ENCODE measurements at places on chromosomes 7 and 10.

- DNase-seq, result no peak
These were observed 22.2 kb downstream of the SUGCT start for GRCh38 chr7:40156988-40157387.

- DNase-seq, result peak; percentile 7
These were observed 131.0 kb upstream of the C1GALT1 start for GRCh38 chr7:7051206-7051877.

- DNase-seq, result no peak
These were observed 253.1 kb downstream of the PRKG1 start for GRCh38 chr10:51327432-51327831.

- DNase-seq, result peak; percentile 88
These were observed 23.8 kb upstream of the IFIT2 start for GRCh38 chr10:89278034-89278535.

DNA sequence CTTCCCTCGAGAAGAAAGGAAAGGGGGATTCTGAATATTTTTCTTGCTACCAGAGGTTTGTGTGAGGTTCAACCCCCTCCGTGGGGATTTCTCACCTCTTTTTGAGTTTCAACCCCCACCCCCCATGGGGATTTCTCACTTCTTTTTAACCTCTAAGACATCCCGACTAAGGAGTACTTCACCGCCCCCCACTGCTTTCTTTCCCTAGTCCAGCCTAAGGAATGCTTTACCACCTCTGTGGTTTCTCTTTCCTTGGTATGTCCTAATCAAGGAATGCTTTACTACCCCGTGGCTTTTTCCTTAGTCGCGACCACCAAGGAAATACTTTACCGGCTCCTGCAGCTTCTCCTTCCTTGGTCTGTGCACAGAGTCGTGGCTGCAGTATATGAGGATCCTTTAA lies 149.4 kb downstream of the LYZL1 start:
- no peak for DNase-seq

- DNase-seq, result no peak
These were observed 73.4 kb downstream of the GOLGA7B start for GRCh38 chr10:97923057-97923456.

GRCh38 chr10:45053569-45054100 lies 52.9 kb downstream of the ZNF22 start:
- no peak for DNase-seq

DNA sequence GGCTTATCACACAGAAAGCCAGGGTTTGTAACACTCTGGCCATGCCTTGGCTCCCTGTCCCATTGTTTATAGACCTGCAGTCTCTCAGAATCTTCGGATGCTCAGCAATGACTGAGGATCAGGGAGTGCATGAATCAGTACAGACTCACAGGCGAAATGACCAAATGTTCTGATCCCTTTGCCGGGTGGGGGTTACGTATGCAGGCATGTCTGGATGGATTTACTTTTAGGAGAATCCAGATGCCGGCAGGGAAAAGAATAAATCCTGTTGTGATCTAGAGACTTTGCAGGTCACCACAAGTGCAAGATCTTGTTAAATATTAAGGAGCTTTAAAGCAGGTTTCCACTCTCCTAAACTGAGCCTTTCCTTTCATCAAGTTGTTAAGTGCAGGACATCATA lies 149.5 kb downstream of the SFMBT2 start:
- no peak for DNase-seq

DNA sequence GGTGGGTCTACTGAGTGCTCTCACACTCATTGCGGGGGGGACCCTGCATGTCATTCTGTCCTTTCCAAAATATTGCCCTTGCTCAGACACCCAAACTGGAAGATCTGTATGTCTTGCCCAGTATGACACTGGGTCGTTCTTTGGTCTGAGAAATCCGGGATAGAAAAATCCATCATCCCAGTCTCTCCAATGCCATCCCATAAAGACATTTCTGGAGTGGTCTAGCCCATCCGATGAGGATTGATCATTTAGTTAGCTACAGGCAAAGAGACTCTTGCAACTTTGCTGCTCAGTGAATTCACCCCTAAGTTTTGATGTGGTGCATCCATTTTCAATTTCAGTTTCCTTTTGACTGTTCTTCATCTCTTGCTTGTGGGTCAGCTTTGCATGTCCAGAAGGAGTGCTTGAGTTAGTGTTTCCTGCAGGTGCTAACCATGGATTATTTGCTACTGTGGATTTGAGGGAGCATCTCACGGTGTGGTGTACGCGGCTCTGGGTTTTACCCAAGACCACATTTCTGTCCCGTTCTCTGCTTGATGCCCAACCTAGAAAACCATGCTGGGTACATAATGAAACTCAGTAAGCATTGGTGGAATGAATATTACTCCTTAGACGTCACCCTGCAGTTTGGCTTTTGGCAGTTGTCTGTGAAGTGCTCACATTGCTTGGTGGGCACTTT lies 247.0 kb upstream of the MKI67 start:
- DNase-seq, result no peak

DNA sequence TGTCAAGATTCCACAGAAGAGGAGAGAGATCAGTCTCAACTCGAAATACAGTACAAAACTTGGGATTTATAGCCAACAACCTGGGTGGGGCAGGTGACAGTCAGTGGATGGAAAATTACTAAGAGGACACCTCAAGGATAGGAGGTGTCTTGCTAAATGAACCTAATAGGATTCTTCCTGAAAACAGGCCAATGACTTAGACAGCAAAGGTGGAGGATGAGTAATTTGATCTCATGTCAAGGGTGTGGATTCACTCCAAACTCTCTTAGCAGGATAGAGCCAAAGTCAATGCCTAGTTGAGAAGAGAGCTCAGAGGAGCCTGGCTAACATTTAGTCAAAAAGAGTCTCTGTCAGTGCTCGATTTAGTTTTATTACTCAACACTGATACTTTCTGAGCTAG lies 106.7 kb upstream of the INSYN2A start:
- no peak for DNase-seq

DNA sequence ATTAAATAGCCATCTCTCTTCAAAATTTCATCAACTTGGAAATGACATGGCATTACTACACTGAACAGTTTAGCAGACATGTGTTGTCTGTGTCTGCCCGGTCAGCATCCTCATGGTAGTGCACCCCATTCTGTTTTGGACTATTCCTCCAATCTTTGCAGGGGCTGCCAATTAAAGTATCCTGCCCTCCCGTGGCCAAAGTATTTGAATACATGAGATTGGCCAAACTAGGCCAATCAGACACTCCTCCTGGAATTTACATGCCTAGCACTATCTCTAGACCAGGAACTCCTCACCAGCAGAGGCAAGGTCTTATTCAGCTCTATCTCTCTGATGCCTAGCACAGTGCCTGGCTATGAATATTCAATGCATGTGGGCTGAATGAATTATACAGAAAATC lies 4.4 kb downstream of the SHTN1 start:
- DNase-seq, result no peak

DNA sequence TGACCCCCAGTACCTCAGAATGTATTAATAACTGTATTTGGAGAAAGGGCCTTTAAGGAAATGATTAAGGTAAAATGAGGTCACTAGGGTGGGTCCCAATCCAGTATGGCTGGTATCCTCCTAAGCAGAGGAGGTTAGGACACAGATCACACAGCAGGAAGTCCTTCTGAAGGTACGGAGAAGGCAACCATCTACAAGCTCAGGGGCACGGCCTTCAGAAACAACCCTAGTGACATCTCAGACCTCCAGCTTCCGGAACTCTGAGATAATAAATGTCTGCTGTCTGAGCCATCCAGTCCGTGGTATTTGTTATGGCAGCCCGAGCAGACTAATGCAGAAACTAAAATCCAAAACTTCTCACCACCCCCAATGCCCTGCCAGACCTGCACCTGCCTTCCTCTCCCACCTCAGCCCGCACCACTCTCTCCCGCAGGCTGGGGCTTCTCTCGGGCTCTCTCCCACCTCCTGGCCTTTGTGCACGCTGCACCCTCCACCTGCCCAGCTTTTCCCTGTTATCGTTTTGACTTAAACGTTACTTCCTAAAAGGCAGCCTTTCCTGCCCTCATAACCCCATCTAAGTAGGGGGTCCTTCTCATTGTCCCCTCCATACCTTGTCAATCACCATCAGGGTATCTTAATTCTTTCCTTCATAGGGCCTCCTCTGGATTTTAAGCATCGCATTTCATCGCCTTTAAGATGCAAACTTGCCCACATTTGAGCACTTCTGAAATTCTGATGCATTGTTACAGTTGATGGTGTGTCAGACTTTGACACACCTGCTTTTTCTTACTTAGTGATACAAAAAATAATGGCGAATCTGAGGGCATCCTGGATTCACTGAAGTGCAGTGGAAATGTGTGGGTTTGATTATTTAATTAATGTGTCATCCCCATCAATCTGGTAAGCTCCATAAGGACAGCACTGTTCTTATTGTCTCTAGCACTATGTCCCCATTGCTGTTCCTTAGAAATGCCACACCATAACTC lies 32.2 kb upstream of the AQP1 start:
- no peak for DNase-seq

DNA sequence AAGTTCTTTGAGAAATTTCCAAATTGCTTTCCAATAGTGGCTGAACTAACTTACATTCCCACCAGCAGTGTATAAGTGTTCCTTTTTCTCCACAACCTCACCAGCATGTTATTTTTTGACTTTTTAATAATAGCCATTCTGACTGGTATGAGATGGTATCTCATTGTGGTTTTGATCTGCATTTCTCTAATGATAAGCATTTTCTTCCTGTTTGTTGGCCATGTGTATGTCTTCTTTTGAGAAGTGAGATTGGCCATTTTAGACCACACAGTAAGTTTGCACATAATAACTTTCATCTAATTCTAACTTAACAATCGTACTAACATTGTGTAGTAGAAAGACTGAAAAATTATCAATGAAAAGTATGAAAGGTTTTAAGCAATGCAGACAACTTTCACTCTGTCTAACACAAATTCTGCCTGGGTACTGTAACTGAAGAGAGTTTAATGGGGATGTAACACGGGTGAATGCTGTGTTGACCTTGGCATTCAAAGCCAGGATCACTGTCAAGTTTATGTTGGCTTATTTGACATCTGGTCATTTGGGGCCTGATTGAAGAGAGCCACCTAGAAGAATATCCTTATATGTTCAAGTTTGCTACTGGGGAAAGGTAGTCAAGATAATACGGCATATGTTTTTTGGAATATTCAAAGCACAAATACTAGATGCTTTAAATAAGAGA lies 50.4 kb downstream of the FAM171A1 start:
- DNase-seq, result no peak

DNA sequence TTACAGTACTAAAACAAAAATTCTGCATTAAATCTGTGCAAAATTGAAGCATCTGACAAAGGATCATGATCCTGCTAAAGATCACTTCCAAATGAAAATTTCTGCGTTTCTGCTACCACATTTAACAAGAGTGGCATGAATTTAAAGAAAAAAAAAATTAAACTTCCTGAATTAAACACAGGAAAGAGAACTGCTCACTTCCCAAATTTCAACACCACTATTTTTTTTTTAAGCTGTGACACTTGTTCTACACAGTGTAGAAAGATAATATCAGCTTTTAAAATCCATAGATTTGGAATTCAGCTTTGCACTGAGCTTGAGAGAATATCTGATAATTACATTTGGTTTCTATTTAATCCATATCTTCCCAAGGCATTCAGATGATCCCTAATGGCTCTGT lies 73.6 kb downstream of the EPC1 start:
- no peak for DNase-seq

DNA sequence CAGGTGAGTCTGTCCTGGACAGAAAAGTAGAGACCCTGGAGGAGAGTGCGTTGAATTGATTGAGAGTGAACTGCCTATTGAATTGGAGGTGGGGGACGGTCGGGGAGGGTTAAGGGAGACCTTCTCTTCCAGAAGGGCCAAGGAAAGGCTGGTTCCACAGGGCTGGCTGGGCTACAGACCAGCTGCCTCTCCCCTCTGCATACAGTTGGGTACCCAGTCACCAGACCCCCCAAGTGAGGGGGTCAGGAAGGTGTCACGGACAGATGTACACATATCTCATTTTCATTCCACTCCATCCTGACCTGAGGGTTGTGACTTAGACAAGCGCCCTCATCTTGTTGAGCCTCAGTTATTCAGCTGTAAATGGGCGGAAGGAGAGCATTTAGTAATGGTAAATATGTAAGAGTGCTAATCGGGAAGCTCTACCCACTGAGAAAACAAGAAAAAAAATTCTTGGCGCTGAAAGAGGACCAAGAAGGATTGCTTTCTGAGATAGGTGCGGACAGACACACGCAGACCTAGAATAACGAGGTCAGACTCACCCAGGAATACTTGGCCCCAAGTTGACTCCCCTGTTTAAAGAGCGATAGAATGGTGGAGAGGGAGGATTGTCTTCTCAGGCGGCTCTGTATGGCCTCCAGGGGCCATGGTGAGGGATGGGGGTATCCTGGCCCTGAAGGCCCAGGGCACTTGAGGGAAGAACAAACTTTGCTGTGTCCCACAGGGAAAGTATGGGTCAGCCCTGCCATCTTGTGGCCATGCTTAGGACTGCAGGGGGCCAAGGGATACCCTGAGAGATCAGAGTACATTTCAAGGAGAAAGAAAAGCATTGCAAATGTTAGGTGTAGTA lies 7.2 kb upstream of the MBL2 start:
- peak; percentile 82 for DNase-seq

- no peak for DNase-seq
These were observed 634.7 kb downstream of the KCNMA1 start for GRCh38 chr10:77002872-77003271.

DNA sequence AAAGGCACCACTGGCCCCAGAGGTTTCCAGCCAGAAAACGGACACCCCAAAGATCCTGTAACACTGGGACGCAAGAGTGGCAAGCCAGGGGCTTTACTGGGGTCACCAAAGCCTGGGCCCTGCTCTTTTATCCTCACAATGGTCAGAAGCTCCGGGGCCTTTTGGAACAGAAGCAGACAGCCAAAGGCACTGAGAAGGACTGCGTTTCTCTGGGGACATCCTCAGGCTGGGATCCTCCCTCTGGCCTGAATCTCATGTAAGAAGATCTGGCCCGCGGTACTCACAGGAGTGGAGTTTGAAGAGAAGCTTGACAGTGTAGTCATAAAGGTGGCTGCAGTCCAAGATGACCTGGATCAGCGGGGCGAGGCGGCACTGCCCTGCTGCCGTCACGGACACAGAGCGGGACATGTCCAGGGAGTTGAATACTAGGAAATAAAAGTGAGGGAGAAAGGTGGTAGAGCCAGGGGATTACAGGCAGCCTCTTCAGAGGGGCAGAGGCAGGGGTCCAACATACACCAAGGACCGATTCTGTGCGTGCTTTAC lies 81.4 kb downstream of the SPDYE5 start:
- DNase-seq, result no peak

DNA sequence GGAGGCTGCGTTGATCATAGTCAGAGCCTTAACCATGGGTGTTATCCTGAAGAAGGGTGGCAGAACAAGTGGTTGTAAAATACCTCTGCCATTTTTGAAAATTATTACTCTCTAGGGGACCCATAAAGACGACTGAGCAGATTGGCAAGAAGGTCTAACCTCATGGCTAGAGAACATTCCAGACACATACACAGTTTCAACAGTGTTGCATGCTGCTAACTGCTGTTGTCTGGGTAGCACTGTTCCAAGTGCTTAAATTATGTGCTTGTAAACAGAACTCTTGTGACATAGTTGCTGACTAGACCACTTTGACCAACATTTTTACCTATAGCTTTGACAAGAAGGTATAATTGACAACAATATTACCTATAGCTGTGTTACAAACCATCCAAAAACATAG lies 46.1 kb upstream of the FOXP2 start:
- no peak for DNase-seq

- peak; percentile 31 for DNase-seq
These were observed 63.5 kb downstream of the LGI1 start for GRCh38 chr10:93821051-93821772.

Measured in AG08395 (cell line).